Ureter (tissue), 1 donor: ENCODE measurements at places on chromosomes 3 and 15.

- DNase-seq: peak; percentile 13
Measured at GRCh38 chr3:38544926-38545325, 48.8 kb downstream of the EXOG start.

DNA sequence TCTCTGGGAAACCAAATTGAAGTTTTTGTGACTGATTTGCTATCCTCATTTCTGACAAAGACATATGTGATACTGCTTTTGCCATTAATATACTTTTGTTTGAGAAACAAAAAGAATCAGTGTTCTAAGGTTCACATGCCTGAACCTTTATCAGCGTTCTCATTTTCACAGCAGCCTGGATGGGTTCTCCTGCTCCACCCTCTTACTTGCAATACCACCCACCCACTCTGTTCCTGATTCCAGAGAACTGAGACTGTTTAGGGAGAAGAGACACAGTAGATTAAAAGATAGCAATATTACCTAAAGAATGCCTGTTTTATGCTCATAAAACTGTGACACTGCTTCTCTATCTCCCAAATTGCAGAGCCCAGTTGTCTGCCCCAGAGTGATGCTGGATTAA is 25.8 kb upstream of the ARL6 start:
- DNase-seq: no peak

DNA sequence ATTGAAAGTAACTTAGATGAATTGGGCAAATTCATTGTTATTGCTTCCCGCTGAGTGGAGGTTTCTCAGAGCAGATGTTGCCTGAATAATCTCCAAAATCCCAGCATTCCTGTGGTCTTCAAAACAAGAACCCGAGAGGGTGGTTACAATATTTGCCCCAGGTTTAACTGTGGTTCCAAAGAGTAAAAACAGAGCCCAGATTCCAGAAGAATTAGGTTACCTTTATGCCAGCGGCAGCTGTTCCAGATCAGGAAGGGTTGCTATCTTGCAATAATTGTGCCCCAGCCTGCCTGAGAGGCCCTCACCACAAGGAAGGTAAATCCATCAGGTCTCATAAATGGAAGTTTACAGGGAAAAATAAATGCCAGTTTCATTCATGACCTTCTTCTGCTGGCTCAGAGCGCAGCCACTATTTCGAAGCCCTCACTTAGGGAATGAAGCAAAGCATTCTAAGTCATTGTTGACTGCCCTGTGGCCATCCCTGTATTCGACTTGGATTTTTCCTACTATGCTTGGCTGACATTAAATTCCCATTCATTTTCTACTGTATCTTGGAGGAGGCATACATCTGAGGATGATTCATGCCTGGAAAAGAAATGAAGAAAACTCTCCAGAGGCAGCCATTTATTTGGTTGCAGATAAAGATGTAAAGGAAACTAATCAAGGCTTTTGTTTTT is 54.6 kb downstream of the SSUH2 start:
- no peak for DNase-seq

- no peak for DNase-seq
Measured at GRCh38 chr3:74304424-74304823, 310.0 kb downstream of the CNTN3 start.

- DNase-seq: no peak
Measured at GRCh38 chr3:105812194-105812586, 56.6 kb downstream of the CBLB start.

DNA sequence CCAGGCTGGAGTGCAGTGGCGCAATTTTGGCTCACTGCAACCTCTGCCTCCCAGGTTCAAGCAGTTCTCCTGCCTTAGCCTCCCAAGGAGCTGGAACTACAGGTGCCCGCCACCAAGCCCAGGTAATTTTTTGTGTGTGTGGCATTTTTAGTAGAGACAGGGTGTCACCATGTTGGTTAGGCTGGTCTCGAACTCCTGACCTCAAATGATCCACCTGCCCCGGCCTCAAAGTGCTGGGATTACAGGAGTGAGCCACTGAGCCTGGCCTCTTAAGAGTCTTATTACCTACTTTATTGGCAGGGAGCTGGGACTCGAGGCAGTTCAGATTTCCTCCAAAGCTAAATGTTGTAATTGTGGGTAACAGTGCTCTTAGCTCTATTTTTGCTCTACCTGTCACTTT is 16.4 kb downstream of the PXYLP1 start:
- peak; percentile 34 for DNase-seq

DNA sequence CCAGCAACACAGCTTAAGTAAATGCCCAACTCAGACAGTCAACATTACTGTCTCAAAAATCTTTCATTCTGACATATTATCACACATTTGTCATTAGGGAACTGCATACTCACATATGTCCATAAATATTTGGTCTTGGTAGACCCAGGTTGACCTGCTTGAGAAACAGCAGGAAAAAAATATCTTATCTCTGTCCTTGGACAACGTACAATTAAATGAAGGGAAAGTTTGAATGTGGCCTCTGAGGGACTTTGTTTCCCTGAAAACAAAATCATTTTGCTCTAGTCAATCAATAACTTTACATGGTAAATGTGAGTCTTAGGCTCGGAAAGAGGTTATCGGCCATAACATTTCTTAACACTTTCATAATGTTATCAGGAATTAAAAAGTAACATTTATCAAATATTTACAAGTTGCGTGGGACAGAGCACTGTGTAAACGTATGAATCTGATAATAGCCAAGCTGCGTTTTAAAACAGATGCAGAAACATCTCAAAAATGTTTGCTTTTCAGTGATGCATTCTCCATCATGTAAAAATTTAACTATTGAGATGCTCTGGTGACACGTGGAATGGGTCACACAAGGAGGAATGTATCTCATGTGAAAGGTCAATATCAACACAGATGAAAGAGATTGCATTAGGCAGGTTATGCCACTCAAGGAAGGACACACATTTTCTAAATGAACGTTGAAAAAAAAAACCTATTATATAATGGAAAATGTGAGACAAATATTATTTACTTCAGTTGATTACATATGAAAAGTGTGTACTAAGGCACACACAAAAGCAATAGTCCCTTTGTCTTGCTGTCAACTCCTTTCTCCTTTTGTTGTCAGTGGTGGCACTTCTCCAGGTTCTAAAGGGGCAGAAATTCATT is 304.4 kb downstream of the WDR72 start:
- DNase-seq: no peak

GRCh38 chr15:82648257-82649103 is 1.3 kb upstream of the CPEB1 start:
- DNase-seq: no peak

DNA sequence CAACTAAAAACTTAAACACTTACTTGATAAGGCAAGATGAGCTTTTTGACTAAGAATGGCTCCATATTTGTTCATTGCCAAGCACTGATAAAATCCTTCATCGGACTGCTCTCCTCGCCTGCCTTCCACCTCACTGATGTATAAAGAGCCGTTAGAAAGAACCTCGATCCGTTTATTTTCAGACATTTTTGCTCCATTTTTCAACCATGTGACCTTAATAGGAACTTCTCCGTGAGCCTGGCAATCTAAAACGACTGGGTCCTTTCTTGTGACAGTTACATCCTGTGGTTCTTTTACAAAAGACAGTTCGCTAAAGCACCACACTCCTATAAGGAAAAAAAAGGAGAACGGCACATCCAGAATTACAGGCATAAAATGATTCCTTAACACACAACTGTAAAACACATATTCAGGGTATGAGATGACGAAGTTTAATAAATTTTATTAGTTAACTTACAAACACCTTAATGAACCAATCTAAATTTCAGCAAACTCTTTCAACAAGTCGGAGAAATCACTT is 2.5 kb downstream of the PRTG start:
- DNase-seq: no peak

GRCh38 chr3:42177068-42177800 is 86.1 kb downstream of the TRAK1 start:
- DNase-seq: no peak

DNA sequence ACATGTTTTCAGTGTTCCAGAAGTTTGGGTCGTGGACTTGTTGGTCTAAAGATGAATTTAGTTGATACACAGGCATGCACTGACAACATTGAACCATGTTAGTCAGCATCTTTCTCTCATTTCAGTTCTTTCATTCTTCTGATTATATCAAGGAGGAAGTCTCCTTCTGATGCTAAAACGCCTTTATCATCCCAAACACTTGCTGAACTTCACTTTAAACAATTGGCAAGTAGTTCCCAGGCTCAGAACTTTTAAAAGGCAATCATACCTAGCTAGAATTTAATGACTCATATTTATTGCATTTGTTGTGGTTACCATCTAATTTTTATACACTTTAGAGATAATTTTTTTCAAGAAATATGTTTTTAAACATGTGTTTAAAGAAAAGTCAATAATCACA is 15.9 kb downstream of the LMCD1 start:
- DNase-seq: no peak

GRCh38 chr3:40996382-40996781 is 202.9 kb upstream of the CTNNB1 start:
- no peak for DNase-seq

DNA sequence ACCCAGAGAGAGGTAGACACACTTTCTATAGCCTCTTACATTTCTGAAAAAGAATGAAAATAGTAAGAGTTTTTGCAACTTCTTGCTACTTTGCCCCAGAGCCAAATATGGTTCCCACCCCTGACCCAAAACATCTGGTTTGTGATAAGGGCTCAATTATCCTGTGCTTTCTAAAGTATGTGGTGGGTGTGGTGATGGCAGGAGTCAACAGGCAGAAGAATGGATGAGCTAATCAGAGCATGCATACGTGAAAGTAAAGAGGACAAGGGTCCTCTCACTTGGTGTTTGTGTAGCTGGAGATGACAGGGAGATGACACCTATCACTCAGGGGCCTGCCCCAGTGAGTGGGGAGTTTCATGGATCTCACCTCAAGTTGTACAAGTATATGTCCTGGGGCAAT is 19.1 kb downstream of the KBTBD8 start:
- no peak for DNase-seq

DNA sequence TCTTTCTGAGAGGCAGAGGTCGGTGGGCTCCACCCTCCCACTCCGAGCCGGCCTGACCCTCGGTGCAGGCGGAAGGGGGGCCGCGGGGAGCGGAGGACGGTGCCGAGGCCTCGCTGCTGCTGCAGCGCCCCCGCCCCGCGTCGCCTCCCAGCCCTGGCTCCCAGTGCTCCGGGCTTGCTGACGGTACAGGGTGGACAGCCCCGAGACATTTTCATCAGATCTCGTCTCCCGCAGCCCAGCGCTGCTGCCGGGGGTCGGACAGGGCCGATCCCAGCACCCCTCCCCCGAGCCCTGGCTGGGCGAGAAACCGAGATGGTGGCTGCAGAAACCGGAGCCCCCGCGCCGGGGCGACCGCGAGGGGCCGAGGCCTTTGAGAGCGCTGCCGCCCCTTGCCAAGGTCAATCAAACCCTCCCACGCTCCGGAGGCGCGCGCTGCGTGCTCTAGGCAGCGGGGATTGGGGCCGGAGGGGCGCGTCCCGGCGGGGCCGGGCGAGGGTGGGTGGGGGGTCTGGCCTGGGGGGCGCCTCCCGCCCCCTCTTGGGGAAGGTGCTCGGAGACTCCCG is 42.5 kb downstream of the EPHB3 start:
- DNase-seq: no peak

DNA sequence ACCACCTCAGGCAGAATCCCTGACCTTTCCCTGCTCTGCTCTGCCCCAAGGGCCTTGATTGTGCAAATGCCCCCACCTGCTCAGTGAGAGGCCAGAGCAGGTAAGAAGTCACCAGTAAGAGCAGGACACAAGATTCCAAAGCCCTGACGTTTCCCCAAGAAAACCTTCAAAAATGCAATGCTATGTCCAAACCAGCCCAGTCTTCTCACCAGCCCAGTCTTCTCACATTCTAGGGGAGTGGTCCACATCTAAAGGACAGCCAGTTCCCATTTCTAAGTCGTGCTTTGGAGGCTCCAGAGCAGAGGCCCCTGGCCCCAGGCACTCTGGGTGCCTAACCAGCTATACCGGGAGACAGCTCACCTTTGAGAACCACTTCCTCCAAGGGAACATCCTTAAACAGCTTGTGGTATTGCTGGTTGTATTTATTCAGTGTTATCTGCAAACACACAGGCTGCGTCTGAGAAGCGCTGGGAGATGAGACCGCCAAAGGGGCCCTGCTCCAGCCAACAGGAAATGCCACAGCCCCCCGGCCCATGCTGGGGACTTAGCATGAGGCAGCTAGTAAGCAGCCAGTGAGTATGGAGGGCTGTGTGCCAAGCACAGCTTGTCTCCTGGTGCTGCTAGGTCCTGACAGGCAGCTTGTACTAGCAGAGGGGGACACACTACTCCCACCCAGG is 29.3 kb downstream of the GRAMD2A start:
- DNase-seq: no peak

- no peak for DNase-seq
Measured at GRCh38 chr3:140953028-140953960, 11.7 kb downstream of the SLC25A36 start.

GRCh38 chr3:170766823-170767575 is 103.0 kb downstream of the RPL22L1 start:
- no peak for DNase-seq

DNA sequence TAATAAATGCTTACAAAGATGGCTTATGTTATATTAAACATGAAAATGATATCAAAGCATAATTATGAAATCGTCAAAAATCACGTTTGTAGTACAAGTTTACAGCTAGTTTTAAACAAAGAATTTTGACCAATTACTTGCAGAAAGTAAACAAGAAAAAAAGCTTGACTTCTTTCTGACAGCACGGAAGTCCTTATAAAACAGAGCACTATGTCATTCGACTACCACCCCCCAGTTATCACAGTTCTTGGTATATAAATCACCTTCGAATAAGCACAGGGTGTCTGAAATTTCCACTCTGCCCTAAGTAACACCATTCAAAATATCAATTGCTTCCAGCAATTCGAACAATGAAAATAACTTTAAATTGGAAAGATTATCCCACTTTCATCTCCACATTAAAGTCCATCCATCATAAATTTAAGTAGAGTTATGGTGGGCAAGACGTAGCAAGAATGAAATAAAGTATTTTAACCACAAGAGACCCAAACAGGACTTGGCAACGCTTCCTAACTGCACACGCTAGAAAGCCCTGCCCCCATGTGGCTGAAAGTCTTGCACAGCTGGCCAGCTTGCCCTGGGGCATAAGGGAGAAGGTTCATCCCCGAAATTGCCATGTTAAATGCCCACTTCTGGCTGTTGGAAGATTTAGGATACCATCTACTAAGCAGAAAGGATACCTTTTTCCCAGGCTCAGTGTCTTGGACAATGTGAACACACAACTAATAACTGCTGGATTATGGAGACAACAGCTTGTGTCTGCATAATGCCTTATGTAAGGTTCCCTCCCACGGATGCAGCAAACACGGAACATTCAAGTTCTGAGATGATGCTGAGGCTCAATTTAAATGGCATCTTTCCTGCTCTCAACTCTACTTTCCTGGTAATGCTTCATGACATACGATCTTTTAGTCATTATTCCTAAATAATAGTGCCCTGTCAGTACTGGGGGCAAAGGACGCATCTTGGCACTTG is 116.4 kb upstream of the TJP1 start:
- no peak for DNase-seq
